ENCODE measurements at places on chromosomes 7 and 10. TPM values are rescaled to one million over a fixed set of nuclear protein-coding genes. Genes with fewer than 3 reads are reported as not detected.
A peak's percentile ranks its signal among the peaks of the same experiment; 100 is the strongest.

DNA sequence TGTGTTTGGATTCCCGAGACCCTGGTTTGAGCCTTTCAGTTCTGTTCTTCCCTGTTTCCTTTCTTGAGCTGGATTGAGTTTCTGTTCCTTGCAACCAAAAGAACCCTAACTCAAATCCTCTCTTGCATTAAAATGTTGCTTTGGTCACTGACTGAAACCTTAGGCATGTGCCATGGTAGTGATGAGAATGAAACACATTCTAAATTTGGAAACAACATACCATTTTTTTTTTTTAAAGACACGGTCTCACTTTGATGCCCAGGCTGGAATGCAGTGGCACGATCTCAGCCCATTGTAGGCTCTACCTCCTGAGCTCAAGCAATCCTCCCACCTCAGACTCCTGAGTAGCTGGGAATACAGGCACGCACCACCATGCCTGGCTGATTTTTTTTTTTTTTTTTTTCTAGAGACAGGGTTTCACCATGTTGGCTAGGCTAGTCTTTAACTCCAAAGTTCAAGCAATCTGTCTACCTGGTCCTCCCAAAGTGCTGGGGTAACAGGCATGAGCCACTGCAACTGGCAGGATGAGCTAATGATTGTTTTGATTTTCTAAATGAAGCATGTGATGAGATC, 8.4 kb downstream of the THAP5 start:
- no peak for DNase-seq

DNA sequence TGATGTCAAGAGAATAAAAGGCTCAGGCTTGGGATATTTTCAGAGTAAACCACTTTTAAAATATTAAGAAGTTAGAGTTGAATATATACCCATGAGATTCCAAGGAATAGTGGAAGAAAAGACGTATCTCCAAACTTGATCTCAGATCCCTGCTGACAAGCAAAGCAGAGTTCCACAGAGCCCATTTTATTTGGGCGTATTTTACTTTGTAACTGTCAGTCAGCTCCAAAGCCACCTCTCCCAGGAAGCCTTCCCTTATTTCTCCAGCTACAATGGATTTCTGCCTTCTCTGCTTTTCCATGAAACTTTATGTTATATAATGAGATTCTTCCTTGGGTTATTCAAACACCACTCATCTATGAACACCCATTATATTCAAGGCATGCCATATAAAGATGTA, 295.7 kb downstream of the FZD1 start:
- no peak for DNase-seq

DNA sequence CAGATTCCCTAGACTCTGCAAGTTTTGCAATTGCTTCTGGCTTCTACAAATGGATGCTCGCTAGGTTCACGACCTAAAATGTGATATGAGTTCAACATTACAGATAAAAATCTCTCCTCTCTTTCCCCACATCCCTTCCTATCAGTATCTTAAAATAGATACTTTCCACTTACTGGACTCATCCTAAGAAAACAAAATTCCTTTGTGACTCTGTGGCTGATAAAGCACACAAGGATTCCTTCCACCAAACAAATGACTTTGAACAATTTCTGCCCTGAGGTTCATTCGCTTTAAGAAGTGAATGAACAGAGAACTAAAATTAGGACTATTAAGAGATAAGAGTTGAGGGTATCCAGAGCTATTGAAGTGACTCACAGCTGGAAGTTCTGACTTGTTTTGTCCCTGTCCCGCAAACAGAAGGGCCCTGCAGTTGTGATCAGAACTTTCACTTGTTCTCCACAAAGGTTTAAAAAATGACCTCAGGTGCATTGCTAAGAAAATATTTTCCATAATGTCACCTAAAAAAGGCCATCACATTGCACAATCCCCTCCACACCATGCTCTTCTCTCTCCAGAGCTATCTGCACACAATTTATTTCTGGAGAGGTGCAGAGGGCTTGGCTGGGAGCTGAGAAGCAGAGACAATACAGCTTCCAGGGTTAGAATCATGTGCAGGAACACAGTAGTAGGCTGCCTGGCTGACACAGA, 96.1 kb downstream of the PIP4K2A start:
- DNase-seq = no peak

DNA sequence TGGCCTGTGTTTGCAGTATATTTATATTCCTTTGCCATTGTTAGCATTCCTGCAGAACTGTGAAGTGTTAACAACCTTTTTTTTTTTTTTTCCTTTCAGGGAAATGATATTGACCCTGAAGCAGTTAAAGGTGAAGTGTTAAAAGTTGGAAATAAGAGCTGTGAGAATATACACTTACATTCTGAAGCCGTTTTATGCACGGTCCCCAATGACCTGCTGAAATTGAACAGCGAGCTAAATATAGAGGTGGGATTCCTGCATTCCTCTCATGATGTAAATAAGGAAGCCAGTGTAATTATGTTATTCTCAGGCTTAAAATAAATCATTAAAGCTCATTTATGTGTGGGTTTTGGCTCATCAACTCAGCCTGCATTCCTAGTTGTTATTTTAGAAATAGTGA, 92.8 kb upstream of the CAPZA2 start:
- no peak for DNase-seq

- no peak for DNase-seq
These were observed 3.7 kb downstream of the NOD1 start for GRCh38 chr7:30474893-30475292.

DNA sequence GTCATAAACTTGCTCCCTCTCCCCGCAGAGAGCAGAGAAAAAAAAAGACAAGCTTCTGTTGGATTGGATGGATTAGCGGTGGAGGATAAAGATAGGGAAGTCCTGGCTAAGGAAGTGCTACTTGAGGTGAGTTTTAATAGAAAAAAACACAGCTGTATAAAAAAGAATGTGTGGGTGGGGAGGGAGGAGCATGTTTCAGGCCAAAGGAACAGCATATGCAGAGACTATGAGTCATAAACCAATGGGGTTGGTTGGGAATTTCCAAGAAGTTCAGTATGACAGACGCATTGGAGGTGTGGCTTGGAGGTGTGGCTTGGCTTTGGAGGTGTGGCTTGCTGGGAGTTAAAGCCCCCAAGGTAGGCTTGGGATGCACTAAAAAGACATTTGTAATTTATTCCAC, 103.0 kb upstream of the LSM8 start:
- peak; percentile 25 for DNase-seq

DNA sequence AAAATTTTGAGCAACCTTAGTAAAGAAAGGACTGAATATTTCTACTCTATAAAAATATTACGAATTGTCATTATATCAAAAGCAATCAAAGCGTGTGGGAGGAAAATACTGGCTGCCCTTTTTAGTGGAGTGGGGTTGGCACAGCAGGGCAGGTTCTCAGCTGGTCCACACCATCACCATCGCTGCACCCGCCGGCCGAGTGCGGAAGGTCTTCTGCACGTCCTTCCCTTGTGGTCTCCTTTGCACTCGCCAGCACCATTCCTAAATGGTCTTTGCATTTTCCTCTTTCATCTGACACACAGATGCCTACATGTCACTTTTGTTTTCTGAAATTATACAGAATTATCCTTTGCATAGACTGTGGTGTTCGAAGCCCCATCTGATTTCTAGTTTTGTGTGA, 116.6 kb upstream of the LANCL2 start:
- no peak for DNase-seq

Gene MYH16
- not detected for total RNA-seq

Gene RASA4
- total RNA-seq = 31.3 TPM

Gene OR2A5
- total RNA-seq = not detected

Gene ABCB4
- 0.35 TPM for total RNA-seq

Gene KCND2
- 0.08 TPM for total RNA-seq

Gene CPXM2
- total RNA-seq = 5.8 TPM

Gene OGDHL
- 0.79 TPM for total RNA-seq

Gene YAE1
- 23.2 TPM for total RNA-seq

Gene CASTOR2
- 4.9 TPM for total RNA-seq

Gene TMEM139
- 27.2 TPM for total RNA-seq

Measured in colonic mucosa (tissue), 4 donors.